ENCODE measurements at places on chromosomes 12 and 14.
A peak's percentile ranks its signal among the peaks of the same experiment; 100 is the strongest.

DNA sequence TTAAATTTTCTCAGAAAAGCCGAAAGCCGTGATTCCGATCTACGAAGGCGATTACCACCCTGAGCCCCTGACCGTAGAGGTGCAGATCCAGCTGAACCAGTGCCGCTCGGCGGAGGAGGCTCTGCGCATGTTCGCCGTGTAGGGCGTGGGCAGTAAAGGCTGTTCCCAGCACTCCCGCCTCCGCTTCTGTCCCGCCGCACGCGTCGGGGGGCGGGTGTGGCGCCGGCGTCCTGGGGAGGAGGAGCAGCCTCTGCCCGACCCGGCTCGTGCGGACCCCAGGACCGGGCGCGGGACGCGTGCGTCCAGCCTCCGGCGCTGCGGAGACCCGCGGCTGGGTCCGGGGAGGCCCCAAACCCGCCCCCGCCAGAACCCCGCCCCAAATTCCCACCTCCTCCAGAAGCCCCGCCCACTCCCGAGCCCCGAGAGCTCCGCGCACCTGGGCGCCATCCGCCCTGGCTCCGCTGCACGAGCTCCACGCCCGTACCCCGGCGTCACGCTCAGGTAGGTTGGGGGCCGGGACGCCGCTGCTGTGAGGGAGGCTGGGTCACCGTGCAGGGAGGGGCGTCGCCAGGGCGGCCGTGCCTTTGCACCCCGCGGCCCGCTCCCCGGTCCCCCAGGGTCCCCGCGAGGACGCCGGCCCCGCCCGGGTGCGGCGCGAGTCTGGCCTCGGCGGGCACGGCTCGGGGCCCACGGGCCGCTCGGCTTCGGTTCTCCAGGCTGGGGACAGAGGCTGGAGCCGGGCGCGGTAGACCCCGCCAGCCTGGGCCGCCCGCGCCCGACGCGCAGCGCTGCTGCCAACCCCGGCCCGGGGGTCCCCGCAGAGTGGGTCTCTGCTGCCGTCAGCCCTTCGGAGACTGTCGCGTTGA, at the start of gene B3GNT4:
Gene B3GNT4, plus strand, starts transcription at position 409 of the 866 bp plus-strand sequence. CDS start 910 bp downstream, outside the sequence.
- peak; percentile 57 for DNase-seq

DNA sequence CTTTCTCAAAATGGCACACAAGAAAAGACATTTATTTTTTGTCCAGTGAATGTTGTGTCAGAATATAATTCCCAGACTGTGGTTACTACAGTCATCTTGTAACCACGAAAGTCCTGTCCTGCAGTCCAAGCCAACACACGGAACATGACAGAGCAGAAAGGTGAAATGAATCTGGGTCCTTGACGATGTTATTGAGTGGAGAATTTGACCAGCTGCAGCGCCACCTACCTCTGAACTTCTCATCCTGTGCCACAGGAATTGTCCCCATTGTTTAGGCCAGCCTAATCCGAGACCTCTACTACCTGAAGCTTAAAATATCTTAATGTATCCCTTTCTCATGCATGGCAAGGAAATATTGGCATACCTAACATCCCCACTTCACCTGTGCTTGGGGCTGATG, 64.1 kb upstream of the OTX2 start:
- DNase-seq, result no peak

- no peak for DNase-seq
Measured at GRCh38 chr14:94059998-94060397, 21.0 kb downstream of the DDX24 start.

DNA sequence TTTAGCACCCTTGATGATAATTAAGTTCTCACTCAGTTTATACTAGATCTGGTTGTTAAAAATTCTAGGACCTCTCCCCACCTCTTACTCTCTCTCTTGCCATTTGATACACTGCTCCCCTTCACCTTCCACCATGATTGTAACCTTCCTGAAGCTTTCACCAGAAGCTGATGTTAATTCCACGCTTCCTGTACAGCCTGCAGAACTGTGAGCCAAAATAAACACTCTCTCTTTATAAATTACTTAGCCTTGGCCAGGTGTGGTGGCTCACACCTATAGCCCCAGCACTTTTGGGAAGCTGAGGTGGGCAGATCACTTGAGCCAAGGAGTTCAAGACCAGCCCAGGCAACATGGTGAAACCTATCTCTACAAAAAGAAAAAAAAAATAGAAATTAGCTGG, 11.1 kb upstream of the HECTD4 start:
- no peak for DNase-seq

GRCh38 chr14:58297412-58297761, 968 bp upstream of the ARID4A start:
- no peak for DNase-seq

DNA sequence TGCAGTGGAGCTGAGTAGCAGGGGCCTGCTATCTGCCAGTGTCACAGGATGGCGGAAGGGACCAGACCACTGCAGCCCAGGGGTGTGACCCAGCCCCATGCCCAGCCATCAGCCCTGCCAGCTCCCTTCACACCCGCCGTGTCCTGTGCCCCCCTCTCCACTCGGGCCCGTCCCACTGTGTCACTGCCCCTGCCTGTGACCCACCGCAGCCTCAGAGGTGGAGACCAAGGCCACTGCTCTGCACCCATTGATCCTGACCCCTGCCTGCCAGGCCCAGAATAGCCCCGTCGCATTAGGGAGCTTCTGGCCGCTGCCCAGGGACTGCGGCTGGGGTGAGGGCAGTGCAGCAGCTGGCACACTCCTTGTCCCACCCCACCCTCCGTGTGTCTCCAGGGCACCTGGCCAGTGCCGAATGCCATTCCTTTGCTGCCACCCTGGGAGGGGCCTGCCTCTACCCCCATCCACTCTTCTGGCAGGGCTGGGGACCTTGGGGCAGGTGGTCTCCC, 2.1 kb upstream of the CRIP2 start:
- DNase-seq, result no peak

- no peak for DNase-seq
Measured at GRCh38 chr12:51077930-51078329, 5.5 kb downstream of the CSRNP2 start.

GRCh38 chr12:70798016-70798783, 122.3 kb downstream of the PTPRR start:
- DNase-seq, result no peak

DNA sequence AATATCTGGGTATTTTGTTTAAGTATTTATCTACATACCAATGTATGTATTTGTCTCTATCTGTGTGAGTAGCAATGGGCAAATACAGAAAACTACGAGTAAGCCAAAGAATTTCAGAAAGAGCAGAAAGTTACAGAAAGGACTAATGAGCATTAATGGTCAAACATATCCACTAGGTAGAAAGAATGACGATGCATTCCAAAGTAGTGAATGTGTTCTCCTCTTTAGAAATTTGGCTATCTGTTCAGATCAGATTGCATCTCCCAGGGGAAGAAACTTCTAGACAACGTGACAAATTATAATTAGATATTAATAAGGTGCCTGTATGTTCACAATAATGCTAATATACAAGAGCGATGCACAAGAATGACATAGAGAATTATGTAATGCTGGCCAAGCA, 194.5 kb upstream of the GZMB start:
- no peak for DNase-seq

DNA sequence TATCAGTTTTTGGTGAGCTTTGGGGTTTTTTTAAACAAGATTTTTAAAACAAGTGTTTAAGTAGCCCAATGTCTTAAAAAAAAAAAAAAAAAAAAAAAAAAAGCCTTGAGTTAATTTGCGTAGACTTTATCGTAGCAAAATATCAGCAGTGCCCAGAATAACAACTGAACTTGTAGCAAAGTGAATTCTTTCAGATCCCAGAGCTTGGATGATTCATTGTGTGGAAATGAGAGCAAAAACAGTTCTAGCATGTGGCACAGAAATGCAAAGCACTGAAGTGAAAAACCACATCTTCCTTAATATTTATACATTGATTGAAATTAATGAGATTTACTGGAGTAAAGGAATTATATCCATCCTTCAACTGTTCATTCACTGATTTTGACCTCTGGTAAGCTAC, 258.1 kb downstream of the EGLN3 start:
- DNase-seq, result no peak

- DNase-seq, result no peak
Measured at GRCh38 chr12:26633591-26634210, 199.3 kb downstream of the ITPR2 start.

- DNase-seq, result no peak
Measured at GRCh38 chr14:73696466-73697400, 17.5 kb downstream of the PNMA1 start.

- no peak for DNase-seq
Measured at GRCh38 chr12:129719416-129719815, 184.4 kb downstream of the TMEM132D start.

DNA sequence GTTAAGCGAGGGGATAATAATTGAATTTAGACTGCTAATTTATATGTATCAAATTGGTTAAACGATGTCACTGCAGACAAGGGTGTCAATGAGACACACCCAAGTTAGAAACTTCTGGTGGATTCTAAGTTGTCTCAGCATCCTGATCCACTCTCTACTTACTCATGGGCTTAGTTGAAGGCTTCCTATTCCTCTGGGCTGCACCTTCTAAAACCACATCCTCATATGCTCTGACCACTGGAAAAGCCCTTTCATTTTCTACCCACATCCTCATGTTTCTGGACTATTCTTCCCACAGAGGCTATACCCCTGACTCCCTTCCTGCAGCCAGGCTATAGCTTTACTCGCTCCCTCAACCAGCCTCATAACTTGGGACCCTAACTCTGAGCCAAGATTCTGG, 493.8 kb downstream of the VRK1 start:
- no peak for DNase-seq

- no peak for DNase-seq
Measured at GRCh38 chr12:42477941-42478340, 111.6 kb downstream of the PRICKLE1 start.

- no peak for DNase-seq
Measured at GRCh38 chr14:56216626-56217379, 98.6 kb downstream of the PELI2 start.
